ENCODE measurements at places on chromosomes 16 and 17.

GRCh38 chr17:29111816-29112499 lies 68.2 kb downstream of the MYO18A start:
- DNase-seq, result peak; percentile 78

- peak; percentile 30 for DNase-seq
Measured at GRCh38 chr17:80005360-80006338, 30.0 kb downstream of the TBC1D16 start.

GRCh38 chr17:3256575-3256974 lies 41.6 kb downstream of the OR3A1 start:
- DNase-seq, result no peak

GRCh38 chr16:82425661-82426060 lies 201.1 kb upstream of the CDH13 start:
- DNase-seq, result no peak

- DNase-seq, result no peak
Measured at GRCh38 chr17:72152387-72152929, 31.6 kb downstream of the SOX9 start.

GRCh38 chr16:57140931-57141668 lies 44.7 kb downstream of the PSME3IP1 start:
- DNase-seq, result no peak

DNA sequence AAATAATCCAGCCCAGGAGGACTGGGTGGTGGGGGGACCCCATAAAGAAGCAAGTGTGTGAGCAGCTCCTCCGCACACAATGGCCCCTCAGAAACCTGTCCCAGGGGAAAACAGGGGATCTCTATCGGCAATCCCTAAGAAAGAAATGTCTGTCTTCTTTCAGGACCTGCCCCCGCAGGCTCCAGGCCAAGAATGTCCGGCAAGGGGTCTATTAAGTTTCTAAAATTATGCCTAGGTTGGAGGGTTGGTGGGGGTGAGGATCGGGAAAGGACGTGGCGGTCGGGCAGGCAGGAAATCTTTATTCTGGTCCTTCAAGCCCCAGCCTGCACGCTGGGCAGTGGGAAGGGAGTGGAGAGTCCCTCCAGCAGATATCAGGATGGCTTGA lies 23.4 kb upstream of the LITAF start:
- no peak for DNase-seq

- no peak for DNase-seq
Measured at GRCh38 chr16:85361441-85362118, 249.3 kb upstream of the CIBAR2 start.

- no peak for DNase-seq
Measured at GRCh38 chr17:44961921-44962350, 6.2 kb downstream of the C1QL1 start.

- DNase-seq, result no peak
Measured at GRCh38 chr17:32827227-32827626, 49.7 kb downstream of the MYO1D start.

- no peak for DNase-seq
Measured at GRCh38 chr16:24023621-24024020, 187.8 kb downstream of the PRKCB start.

DNA sequence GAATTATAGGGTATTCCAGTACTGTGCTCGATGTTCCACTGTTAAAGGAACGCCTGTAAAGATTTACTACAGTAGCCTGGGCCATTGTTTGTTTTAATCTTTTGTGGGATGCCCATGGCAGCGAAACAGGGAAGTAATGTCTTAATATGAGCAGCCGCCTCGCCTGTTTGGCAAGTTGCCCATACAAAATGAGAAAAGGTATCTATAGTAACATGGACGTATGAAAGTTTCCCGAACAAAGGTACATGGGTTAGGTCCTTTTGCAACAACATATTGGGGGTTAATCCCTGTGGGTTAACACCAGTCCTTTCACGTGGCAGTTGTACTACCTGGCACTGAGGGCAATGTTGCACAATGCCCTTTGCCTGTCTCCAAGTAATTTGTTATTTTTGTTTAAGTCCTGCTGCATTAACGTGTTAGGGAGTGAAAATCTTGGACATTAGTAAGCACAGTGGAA lies 21.1 kb upstream of the TMC5 start:
- no peak for DNase-seq

DNA sequence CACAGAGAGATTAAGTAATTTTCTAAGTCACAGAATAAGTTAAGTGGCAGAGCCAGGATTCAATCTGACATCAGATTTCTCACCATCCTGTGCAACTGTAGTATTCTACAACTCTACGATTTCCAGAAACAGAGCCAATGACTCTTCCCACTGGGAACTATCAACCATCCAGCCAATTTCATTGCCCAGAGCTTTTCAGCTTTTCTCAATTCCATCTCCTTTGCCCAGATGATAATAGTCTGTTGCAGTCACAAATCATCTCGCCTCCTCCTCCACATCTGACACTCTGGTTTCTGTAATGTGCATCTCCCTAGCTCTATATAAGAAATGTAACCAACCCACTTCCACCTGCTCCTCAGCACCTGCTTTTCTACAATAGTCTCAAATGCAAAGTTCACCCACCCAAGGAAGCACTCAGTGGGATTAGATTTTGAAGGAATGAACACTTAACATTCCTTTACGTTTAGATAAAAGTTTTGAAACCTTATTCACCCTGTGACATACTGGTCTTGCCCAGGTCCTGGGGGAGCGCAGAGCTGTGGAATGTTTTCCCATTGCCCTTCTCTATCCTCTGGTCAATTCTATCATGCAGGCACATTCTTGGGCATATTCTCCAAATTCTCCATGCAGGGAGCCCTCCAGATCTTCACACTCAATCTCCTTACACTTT lies 167.8 kb upstream of the ASIC2 start:
- no peak for DNase-seq

DNA sequence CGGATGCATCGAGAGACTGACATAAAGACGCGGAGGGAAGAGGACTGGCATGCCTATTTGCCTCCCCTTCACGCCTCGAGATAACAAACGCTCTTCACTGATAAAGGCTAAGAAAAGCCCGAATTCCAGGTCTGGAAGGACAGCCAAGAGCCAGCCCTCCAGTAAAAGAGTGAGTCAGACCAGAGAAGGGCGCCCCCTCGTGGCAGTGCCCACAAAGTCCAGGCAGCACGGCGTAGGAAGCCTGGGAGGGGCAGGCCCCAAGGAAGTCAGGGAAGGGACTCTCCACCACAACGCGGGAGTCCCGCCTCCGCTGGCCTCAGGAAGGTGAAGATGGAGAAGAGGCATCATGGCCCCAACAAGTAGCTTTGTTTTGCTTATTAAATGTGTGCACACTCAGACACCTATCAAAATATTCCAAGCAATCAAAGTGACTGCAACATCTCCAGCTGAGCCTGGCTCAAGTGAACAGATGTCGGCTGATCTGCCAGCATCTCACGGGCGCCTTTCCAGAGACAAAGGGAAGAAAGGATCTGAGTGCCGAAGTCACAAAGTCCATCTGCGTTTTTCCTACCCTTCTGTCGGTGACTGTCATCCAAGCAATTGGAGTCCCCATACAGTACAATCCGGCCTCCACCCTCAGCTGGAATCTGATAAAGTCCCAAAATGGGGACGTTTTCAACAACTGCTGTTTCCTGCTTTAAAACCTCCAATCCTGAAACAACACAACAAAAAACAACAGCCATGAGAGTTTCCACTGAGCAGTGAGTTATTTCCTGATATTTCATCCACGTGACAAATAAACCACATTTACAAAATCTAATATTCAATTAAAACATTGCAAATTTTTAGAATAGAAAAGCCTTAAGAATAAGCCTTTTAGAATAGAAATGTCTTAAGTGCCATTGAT lies 20.4 kb upstream of the SLC38A8 start:
- peak; percentile 5 for DNase-seq

- no peak for DNase-seq
Measured at GRCh38 chr16:49756775-49757558, 98.9 kb downstream of the ZNF423 start.

GRCh38 chr16:78693496-78693895 lies 594.0 kb downstream of the WWOX start:
- DNase-seq, result no peak

GRCh38 chr16:56923481-56924091 lies 8.4 kb upstream of the HERPUD1 start:
- no peak for DNase-seq

DNA sequence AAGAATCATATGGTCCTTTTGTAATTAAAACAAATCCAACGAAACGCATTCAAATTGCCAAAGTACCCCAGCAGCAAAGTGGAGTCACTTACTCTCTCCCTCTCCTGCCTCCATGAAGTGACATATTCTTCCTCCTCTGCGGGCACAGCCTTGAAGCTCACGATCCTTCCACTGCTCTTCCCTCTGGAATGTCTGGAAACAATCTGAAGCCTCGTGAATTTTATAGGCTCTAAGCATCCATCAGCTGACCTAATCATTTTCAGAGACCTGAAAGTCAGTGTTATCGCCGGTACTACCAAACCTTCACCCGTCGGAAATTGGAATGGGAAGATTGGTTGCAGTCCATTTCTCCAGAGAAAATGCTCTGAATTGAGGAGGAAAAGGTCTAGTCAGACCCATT lies 134.5 kb upstream of the FOXF1 start:
- no peak for DNase-seq

DNA sequence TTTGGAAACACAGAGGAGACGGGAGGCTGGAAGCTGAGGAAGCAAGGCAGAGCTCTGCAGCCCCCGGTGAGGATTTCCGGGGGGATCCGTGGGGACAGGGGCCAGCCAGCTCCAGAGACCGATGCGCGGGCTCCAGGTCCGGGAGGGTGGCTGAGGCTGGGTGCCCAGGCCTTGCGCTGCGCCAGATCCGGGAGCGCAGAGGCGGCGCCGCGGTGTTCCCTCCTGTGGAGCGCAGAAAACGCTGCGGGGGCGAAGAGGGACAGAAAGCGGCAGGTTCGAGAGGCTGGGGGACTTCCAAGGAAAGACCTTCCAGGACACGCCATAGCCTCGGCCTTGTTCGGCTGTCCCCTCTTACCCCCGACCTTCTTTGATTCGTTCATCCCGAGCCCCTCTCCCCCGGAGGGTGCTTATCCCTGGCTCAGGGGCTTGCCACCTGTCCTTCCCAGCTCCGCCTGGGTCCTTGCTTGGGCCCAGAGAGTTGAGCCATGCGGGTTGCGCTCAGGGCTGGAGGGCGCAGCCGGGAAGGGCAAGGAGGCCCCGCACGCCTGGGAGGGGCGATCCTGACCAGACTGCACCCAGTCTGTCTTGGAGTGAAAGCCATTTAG lies 697 bp upstream of the SHISA9 start:
- DNase-seq, result no peak

DNA sequence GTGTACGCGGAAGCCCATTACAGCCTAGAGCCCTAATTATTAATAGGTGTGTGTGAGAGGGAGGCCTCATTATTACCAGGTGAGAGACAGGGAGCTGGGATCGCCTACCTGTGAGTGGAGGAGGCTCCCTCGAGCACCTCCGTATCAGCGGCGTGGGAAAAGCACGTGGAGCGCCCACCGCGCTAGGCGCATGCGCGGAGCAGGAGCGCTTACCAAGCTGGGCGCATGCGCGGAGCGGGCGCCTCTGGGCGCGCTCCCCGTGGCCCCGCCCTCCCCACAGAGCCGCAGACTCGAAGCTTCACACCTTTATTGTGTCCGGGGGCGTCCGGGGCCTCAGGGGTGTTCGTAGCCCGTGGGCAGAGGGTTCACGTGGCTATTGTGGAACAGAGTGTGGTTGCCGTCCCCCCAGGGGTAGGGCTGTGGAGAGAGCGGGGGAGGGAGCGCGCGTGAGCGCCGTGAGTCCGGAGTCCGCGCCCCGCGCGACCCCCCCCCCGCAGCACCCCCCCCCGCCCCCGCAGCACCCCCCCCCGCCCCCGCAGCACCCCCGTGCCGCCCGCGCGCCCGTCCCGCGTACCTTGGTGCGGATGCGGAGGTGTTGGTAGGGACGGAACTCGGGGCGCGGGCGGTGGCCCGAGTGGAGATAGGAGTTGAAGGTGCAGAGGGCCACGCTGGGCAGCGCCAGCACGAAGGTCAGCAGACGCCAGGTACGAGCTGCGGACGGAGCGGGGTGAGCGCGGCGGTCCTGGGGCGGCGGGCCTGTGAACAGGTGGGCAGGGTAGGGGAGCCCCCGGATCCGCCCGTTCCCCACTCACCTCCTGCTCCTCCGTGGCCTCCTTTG lies 500 bp downstream of the COX6A2 start:
- peak; percentile 50 for DNase-seq

- DNase-seq, result no peak
Measured at GRCh38 chr16:86398622-86399021, 111.7 kb upstream of the FOXF1 start.

DNA sequence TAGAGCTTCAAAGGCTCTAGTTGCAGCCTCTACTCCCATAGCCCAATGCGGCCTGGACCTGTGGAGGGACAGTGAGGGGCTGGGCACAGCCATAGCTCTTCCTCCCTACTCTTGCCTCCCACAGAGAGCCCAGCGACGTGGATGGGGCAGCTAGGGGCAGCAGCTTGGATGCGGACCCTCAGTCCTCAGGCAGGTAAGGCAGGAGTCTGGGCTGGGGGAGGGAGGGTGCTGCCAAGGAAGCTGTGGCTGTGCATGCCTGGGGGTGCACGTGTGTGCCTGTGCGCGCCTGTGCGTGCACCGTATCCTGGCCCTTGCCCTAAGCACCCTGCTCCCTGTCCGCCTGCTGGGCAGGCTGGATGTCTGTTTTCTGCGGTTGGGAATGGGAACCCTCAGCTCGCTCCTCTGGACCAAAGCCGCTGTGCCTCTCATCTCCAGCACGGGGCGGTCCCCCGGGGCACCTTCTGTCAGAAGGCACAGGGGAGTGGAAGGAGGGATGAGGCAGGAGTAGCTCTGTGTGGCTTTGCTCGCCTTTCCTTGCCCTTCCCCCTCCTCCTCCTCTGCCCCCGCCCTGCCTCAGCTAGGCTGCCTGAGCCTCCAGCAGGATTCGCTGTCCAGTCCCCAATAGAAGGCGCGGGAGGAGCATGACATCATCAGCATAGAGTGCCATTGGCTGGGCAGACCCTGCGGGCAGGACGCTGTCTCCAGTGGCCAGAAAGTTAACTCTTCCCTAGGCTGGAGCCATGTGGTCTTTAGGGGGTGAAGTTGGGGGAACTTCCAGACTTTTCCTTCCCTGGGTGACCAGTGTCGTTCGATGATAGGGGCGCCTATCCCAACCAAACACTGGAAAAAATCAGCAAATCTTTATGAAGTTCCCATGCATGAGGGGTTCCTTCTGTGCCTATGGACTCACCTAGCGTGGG lies 797 bp downstream of the PRCD start:
- no peak for DNase-seq

- no peak for DNase-seq
Measured at GRCh38 chr16:68909099-68909733, 65.9 kb downstream of the TANGO6 start.

DNA sequence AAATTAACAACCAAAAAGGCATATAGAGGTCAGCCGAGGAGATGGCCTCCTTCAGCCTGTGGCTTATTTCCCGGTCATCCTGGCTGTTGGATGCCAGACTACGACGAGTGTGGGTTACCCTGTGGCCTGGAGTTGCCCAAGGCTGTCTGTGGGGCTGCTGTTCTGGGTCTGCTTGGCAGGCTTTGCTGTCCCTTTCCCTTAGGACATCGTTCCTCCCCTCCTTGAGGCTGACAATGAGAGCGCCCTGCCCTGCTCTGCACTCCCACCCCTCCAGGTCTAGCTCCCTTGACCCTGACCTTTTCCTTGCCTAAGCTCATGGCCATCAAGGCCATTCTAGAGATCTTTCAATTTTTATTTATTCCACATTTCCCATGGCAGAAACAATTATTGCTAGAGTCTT lies 1.9 kb upstream of the CBFB start:
- DNase-seq, result no peak

Data from stimulated activated CD4-positive, alpha-beta T cell treated with anti-CD3 and anti-CD28 coated beads, TNF-alpha, amount 100 ng/mL, for 1 hour (primary cell).